ENCODE measurements at places on chromosomes 3 and 15. TPM values are rescaled to one million over a fixed set of nuclear protein-coding genes. Genes with fewer than 3 reads are reported as not detected.

GREM1 gene
- not detected for total RNA-seq

ESYT3 gene
- total RNA-seq, result not detected

ECE2 gene
- not detected for total RNA-seq

HEMK1 gene
- total RNA-seq, result 32.1 TPM

MKRN3 gene
- total RNA-seq, result 11.5 TPM

ABCC5 gene
- 22.0 TPM for total RNA-seq

MUSTN1 gene
- 2.6 TPM for total RNA-seq

FEM1B gene
- 56.5 TPM for total RNA-seq

SNTN gene
- total RNA-seq, result not detected

TMEM39A gene
- 34.9 TPM for total RNA-seq

CYFIP1 gene
- total RNA-seq, result 10.4 TPM

SPATA12 gene
- not detected for total RNA-seq

CLASP2 gene
- 83.8 TPM for total RNA-seq

PCOLCE2 gene
- total RNA-seq, result not detected

FBXL22 gene
- total RNA-seq, result 1.4 TPM

ZNF619 gene
- total RNA-seq, result 12.7 TPM

NPAP1 gene
- not detected for total RNA-seq

GOLGA6L7 gene
- total RNA-seq, result not detected

MUC20 gene
- total RNA-seq, result 13.2 TPM

STRIT1 gene
- not detected for total RNA-seq

SPCS1 gene
- 62.5 TPM for total RNA-seq

C2CD4B gene
- total RNA-seq, result not detected

CD86 gene
- 2.4 TPM for total RNA-seq

GDPGP1 gene
- 11.6 TPM for total RNA-seq

SLC27A2 gene
- total RNA-seq, result 0.43 TPM

CDAN1 gene
- 28.3 TPM for total RNA-seq

LMCD1 gene
- not detected for total RNA-seq

CTDSPL2 gene
- total RNA-seq, result 77.7 TPM

SNUPN gene
- total RNA-seq, result 21.5 TPM

FBXW12 gene
- total RNA-seq, result not detected

CPLX3 gene
- not detected for total RNA-seq

RIOX2 gene
- 106 TPM for total RNA-seq

OXTR gene
- 0.05 TPM for total RNA-seq

GRM7 gene
- total RNA-seq, result not detected

CCDC39 gene
- total RNA-seq, result not detected

GOLGA8H gene
- not detected for total RNA-seq

MEIS2 gene
- total RNA-seq, result 0.71 TPM

ACAP2 gene
- total RNA-seq, result 72.6 TPM

RASA2 gene
- total RNA-seq, result 96.3 TPM

CIDEC gene
- not detected for total RNA-seq

TTC21A gene
- 2.8 TPM for total RNA-seq

THSD4 gene
- total RNA-seq, result not detected

BFSP2 gene
- not detected for total RNA-seq

SI gene
- not detected for total RNA-seq

PRTG gene
- not detected for total RNA-seq

GUCA1C gene
- not detected for total RNA-seq

RAB5A gene
- 58.9 TPM for total RNA-seq

CSK gene
- 163 TPM for total RNA-seq

EPB42 gene
- not detected for total RNA-seq

DOCK3 gene
- total RNA-seq, result 1.5 TPM

TMEM115 gene
- total RNA-seq, result 17.7 TPM

TUSC7 gene
- not detected for total RNA-seq

SH2D7 gene
- total RNA-seq, result not detected

GOLGA8G gene
- not detected for total RNA-seq

Measured in naive thymus-derived CD4-positive, alpha-beta T cell (primary cell).